ENCODE measurements at places on chromosomes 16 and 17. TPM values are rescaled to one million over a fixed set of nuclear protein-coding genes. Genes with fewer than 3 reads are reported as not detected.

Gene ALDH3A1
- total RNA-seq = 0.33 TPM

Gene TPSG1
- not detected for total RNA-seq

Gene SDR42E1
- total RNA-seq = 5.5 TPM

Gene GDPD3
- total RNA-seq = 0.76 TPM

Gene ADAM11
- total RNA-seq = 0.16 TPM

Gene ZNF205
- total RNA-seq = 15.8 TPM

Gene CNTD1
- total RNA-seq = not detected

Gene CD79B
- not detected for total RNA-seq

Gene FBXO39
- total RNA-seq = not detected

Gene NPIPA7
- total RNA-seq = 4.4 TPM

Gene ASPHD1
- total RNA-seq = 25.9 TPM
